Lower leg skin (tissue), 4 donors: ENCODE measurements at places on chromosomes 4 and X. TPM values are rescaled to one million over a fixed set of nuclear protein-coding genes. Genes with fewer than 3 reads are reported as not detected.

Gene BEX5
- 4.1 TPM for total RNA-seq

Gene CACNA1F
- total RNA-seq: 0.76 TPM

Gene SPANXA2
- total RNA-seq: not detected

Gene IL1RAPL1
- 0.07 TPM for total RNA-seq

Gene PRSS12
- 3.9 TPM for total RNA-seq

Gene GLRA3
- not detected for total RNA-seq

Gene RNF128
- 9.6 TPM for total RNA-seq

Gene TRIM75
- not detected for total RNA-seq

Gene SPANXN3
- not detected for total RNA-seq

Gene VSIG4
- total RNA-seq: 40.8 TPM

Gene PPP4R3C
- total RNA-seq: not detected

Gene TCEAL7
- 2.4 TPM for total RNA-seq

Gene ATP2B3
- 0.07 TPM for total RNA-seq

Gene AMBN
- not detected for total RNA-seq

Gene PLAC1
- 0.53 TPM for total RNA-seq

Gene MAGEA10
- not detected for total RNA-seq

Gene IL21
- not detected for total RNA-seq
